Tibial nerve (tissue), 4 donors: ENCODE measurements at places on chromosomes 2 and 18. TPM values are rescaled to one million over a fixed set of nuclear protein-coding genes. Genes with fewer than 3 reads are reported as not detected.

NEMP2 gene
- 2.1 TPM for total RNA-seq

VIT gene
- 123 TPM for total RNA-seq

DNA sequence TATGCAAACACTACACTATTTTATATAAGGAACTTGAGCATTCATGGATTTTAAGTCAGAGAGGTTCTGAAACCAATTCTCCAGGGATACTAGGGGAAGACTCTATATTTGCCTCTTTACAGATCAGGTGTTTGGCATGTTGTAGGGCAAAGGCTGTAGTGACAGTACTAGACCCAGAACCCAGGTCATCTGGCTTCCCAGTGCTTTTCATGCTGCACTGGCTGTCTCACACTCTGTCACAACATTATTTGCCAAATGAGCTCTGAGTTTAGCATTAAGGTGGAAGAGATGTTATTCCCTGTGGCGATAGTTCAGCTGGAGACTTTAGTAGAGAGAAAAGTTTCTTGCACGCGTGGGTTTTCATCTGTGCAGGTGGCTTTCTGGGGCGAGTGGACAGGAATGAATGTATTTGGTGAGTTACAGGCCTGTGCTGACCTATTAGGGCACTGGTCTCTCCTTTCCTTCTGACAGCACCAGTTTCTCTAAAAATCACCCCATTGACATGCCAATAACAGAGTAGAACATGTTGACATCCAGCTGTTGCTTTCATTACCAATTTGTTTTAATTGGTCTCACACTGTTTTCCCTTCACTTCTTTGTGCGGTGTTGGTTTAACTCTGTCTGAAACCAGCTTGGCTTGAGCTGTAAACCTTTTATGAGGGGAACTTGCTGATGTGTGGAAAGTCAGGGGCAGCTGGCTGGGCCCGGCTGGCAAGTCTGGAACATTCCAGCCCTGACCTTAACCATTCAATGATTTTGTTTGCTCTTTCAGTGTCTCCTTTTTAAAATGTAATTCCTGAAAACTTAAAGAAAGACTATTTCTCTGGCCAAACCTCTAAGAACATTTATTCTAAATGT is 643.0 kb upstream of the FAM98A start:
- no peak for DNase-seq
- H3K4me1 ChIP-seq = no peaks in the 10 kb centered on the region
- H3K4me3 ChIP-seq = no peak overlapping the region

DNA sequence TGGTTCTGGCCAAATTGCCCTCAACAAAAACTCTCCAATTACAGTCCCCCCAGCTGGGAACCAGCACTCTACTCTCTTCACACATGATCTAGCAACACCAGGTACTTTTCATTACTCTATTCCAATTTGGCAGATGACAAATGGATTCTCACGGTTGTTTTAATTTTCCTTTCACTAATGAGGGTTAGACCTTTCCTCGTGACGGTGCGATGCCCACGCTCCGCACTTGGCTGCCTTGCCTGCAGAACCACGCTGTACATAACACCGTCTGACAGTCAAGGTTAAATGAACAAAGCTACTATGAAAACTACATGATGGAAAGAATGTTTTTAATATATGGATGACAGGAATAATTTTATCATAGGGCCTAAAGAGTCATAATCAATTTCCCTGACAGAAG is 141.5 kb downstream of the FBXO15 start:
- H3K4me1 ChIP-seq = no peaks in the 10 kb centered on the region
- H3K27ac ChIP-seq = no peak overlapping the region
- no peak overlapping the region for H3K4me3 ChIP-seq
- H3K36me3 ChIP-seq = no peaks in the 10 kb centered on the region
- no peaks in the 10 kb centered on the region for H3K27me3 ChIP-seq
- no peak for DNase-seq

- no peak overlapping the region for H3K27ac ChIP-seq
- no peak overlapping the region for H3K4me3 ChIP-seq
- H3K36me3 ChIP-seq = no peaks in the 10 kb centered on the region
- H3K27me3 ChIP-seq = no peaks in the 10 kb centered on the region
- peak; percentile 44 for DNase-seq
- H3K4me1 ChIP-seq = peaks cover 16% of the 10 kb centered on the region
These were observed 169.4 kb downstream of the THADA start for GRCh38 chr2:43426305-43427031.

- H3K4me1 ChIP-seq = peaks cover 3% of the 10 kb centered on the region
- no peak for DNase-seq
- no peak overlapping the region for H3K4me3 ChIP-seq
- H3K27me3 ChIP-seq = no peaks in the 10 kb centered on the region
- H3K27ac ChIP-seq = no peak overlapping the region
- H3K36me3 ChIP-seq = no peaks in the 10 kb centered on the region
These were observed 44.7 kb upstream of the EPB41L3 start for GRCh38 chr18:5588529-5588928.

- H3K36me3 ChIP-seq = no peaks in the 10 kb centered on the region
- no peak overlapping the region for H3K4me3 ChIP-seq
- no peaks in the 10 kb centered on the region for H3K4me1 ChIP-seq
- no peak overlapping the region for H3K27ac ChIP-seq
- no peaks in the 10 kb centered on the region for H3K27me3 ChIP-seq
These were observed 250.2 kb upstream of the SIX3 start for GRCh38 chr2:44691174-44691785.

GRCh38 chr2:151808258-151809072 is 19.8 kb downstream of the ARL5A start:
- no peak overlapping the region for H3K4me3 ChIP-seq
- H3K27ac ChIP-seq = no peak overlapping the region
- H3K36me3 ChIP-seq = peaks cover 65% of the 10 kb centered on the region
- H3K4me1 ChIP-seq = no peaks in the 10 kb centered on the region
- DNase-seq = no peak
- no peaks in the 10 kb centered on the region for H3K27me3 ChIP-seq

GRCh38 chr18:24894880-24895279 is 434.4 kb downstream of the HRH4 start:
- H3K4me1 ChIP-seq = no peaks in the 10 kb centered on the region
- DNase-seq = no peak
- H3K27me3 ChIP-seq = no peaks in the 10 kb centered on the region
- H3K4me3 ChIP-seq = no peak overlapping the region
- H3K27ac ChIP-seq = no peak overlapping the region

RNF125 gene
- total RNA-seq = 7.3 TPM

DNA sequence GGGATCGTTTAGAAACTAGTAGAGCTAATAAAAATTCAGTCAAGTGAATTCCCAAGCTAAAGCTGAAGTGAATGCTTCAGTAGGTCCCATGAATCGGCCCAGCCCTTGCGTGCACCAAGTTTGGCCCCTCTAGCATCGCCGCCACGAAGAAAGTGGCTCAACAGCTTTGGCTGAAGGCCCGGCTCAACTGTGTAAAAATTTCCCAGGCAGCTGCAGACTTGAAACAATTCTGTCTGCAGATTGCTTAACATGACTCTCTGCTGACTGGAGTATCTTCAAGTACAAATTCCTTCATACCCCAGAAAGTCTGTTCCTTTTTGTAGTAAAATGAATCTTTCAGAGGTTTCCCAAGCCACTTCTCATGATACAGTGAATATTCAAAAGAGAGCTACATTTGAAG is 32.7 kb downstream of the ALMS1 start:
- DNase-seq = peak; percentile 13
- no peak overlapping the region for H3K27ac ChIP-seq
- H3K36me3 ChIP-seq = no peaks in the 10 kb centered on the region
- no peak overlapping the region for H3K4me3 ChIP-seq

GRCh38 chr18:46859855-46860254 is 57.5 kb downstream of the PIAS2 start:
- no peak for DNase-seq
- H3K27me3 ChIP-seq = no peaks in the 10 kb centered on the region
- no peak overlapping the region for H3K4me3 ChIP-seq
- no peaks in the 10 kb centered on the region for H3K36me3 ChIP-seq
- H3K27ac ChIP-seq = no peak overlapping the region

GRCh38 chr18:9419956-9420631 is 55.2 kb upstream of the RALBP1 start:
- H3K4me3 ChIP-seq = no peak overlapping the region
- no peak for DNase-seq
- H3K27ac ChIP-seq = no peak overlapping the region
- H3K4me1 ChIP-seq = no peaks in the 10 kb centered on the region
- no peaks in the 10 kb centered on the region for H3K27me3 ChIP-seq
- H3K36me3 ChIP-seq = no peaks in the 10 kb centered on the region

DNA sequence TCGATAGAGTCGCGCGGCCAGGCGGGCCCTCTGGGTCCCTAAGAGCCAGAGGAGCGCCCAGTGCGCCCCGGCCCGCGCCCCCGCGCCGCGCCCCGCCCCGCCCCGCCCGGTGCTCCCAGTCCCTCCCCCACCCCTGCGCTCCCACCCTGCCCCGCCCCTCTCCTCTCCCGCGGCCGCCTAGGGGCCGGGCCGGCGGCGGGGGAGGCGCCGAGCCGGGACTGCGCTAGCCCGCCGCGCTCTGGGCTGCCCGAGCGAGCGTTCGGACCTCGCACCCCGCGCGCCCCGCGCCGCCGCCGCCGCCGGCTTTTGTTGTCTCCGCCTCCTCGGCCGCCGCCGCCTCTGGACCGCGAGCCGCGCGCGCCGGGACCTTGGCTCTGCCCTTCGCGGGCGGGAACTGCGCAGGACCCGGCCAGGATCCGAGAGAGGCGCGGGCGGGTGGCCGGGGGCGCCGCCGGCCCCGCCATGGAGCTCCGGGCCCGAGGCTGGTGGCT is at the start of gene GPC1:
TSS of gene GPC1 (plus strand) at position 207 of the 491 bp plus-strand sequence. CDS start at position 463, 256 bp downstream.
- H3K27me3 ChIP-seq = no peaks in the 10 kb centered on the region
- peak within 1 kb of the TSS; percentile 74 for H3K4me3 ChIP-seq
- peaks cover 23% of the 10 kb centered on the region for H3K4me1 ChIP-seq
- DNase-seq = peak; percentile 49
- peak within 1 kb of the TSS; percentile 95 for H3K27ac ChIP-seq
- no peaks in the 10 kb centered on the region for H3K36me3 ChIP-seq

- no peak overlapping the region for H3K4me3 ChIP-seq
- H3K4me1 ChIP-seq = no peaks in the 10 kb centered on the region
- no peak for DNase-seq
- no peaks in the 10 kb centered on the region for H3K36me3 ChIP-seq
- H3K27ac ChIP-seq = no peak overlapping the region
These were observed 23.9 kb downstream of the RBMS1 start for GRCh38 chr2:160469621-160470204.

DNA sequence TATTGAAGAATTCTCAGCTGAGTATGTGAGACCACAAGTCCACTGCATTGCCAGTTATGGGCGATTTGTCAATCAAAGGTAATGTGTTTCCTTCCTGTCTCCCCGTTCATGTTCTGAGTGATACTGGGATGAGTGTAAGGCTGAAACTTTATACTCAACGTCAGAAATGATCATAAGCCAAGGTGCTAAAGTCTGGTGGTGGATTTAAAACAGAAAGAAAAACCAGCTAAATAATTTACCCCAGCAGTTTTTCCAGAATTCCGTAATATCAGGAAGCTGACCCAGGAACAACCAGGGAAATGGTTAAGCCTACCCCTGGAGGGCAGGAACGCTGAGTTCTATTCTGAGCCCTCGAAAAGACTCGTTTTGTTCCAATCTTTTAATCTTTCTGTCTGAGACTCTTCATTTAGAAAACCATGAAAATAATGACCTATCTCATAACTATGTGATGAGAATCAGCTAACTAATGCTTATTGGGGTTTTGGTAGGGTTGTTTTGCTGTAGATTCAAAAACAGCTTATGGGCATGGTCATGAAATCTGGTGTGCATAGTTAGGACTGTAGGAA is 149.6 kb downstream of the LAMA3 start:
- DNase-seq = no peak
- H3K27ac ChIP-seq = peak overlapping the region; percentile 70
- no peaks in the 10 kb centered on the region for H3K27me3 ChIP-seq

DNA sequence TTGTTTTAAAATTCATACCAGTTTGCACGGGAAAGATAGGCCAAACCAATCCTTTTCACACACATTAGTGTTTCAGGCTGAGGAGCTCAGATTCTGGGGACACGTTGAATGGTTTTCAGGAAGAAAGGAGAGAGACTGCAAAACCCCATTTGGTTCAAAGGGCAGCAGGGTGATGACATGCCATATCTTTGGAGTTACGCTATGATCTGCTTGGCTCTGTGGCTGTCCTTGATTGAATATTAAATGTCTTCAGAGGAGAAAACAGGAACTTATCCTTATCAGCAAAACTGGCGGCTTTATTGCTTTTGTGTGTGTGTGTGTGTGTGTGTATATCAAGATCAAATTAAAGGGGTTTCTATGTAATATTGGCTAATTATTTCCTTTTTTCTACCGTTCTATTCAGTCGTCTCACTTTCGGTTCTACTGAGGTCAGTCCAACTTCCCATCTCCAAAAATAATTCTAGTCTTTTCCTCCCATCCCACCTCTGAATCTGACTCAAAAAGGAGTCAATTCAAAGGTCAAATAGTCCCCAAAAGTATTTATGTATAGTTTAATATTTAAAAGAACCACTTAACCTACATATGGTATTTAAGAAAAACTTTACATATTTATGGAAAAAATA is 292.9 kb upstream of the CCDC68 start:
- H3K27ac ChIP-seq = peak overlapping the region; percentile 81
- no peak overlapping the region for H3K4me3 ChIP-seq
- no peaks in the 10 kb centered on the region for H3K4me1 ChIP-seq
- no peaks in the 10 kb centered on the region for H3K36me3 ChIP-seq

- no peak overlapping the region for H3K4me3 ChIP-seq
- no peaks in the 10 kb centered on the region for H3K36me3 ChIP-seq
- H3K4me1 ChIP-seq = no peaks in the 10 kb centered on the region
- no peak overlapping the region for H3K27ac ChIP-seq
- no peaks in the 10 kb centered on the region for H3K27me3 ChIP-seq
These were observed 124.0 kb upstream of the CDC42EP3 start for GRCh38 chr2:37795456-37795855.

GNAL gene
- total RNA-seq = 17.3 TPM

- H3K27me3 ChIP-seq = no peaks in the 10 kb centered on the region
- H3K4me3 ChIP-seq = no peak overlapping the region
These were observed 2039.2 kb upstream of the CELF4 start for GRCh38 chr18:39604836-39605235.

CCNT2 gene
- total RNA-seq = 29.7 TPM

DNA sequence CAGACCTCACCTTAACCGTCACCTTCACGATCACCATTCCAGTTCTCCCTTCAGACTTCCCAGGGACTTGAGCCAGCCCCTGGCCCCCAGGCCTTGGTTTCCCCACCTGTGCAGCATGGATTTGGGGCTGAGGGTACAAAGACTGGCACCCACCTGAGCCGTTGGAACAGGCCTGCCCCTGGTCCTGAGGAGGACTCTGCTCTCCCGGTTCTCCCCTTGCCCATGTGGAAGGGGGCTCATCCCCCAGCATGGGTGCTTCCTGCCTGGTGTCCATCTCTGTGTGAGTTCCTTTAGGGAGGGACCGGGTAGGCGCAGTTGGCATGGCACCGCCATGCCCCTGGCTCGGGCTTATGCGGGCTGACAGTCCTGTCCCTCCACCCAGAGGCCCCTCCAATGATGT is 10.9 kb upstream of the GPR35 start:
- peak; percentile 0 for DNase-seq
- H3K4me1 ChIP-seq = no peaks in the 10 kb centered on the region
- no peak overlapping the region for H3K27ac ChIP-seq
- H3K36me3 ChIP-seq = no peaks in the 10 kb centered on the region
- H3K27me3 ChIP-seq = no peaks in the 10 kb centered on the region

- no peak overlapping the region for H3K27ac ChIP-seq
- no peaks in the 10 kb centered on the region for H3K36me3 ChIP-seq
- H3K4me3 ChIP-seq = no peak overlapping the region
- no peaks in the 10 kb centered on the region for H3K4me1 ChIP-seq
- no peaks in the 10 kb centered on the region for H3K27me3 ChIP-seq
These were observed 43.5 kb downstream of the SLC14A2 start for GRCh38 chr18:45658756-45659155.

SP140 gene
- total RNA-seq = 1.8 TPM

- H3K36me3 ChIP-seq = no peaks in the 10 kb centered on the region
- no peak overlapping the region for H3K4me3 ChIP-seq
- DNase-seq = no peak
- H3K27ac ChIP-seq = no peak overlapping the region
These were observed 4.4 kb upstream of the VPS54 start for GRCh38 chr2:64023485-64024258.
